Dermis microvascular lymphatic vessel endothelial cell (primary cell): ENCODE measurements at places on chromosomes 5 and 9. TPM values are rescaled to one million over a fixed set of nuclear protein-coding genes. Genes with fewer than 3 reads are reported as not detected.

The PLPPR1 gene
- not detected in 2 replicates for total RNA-seq

DNA sequence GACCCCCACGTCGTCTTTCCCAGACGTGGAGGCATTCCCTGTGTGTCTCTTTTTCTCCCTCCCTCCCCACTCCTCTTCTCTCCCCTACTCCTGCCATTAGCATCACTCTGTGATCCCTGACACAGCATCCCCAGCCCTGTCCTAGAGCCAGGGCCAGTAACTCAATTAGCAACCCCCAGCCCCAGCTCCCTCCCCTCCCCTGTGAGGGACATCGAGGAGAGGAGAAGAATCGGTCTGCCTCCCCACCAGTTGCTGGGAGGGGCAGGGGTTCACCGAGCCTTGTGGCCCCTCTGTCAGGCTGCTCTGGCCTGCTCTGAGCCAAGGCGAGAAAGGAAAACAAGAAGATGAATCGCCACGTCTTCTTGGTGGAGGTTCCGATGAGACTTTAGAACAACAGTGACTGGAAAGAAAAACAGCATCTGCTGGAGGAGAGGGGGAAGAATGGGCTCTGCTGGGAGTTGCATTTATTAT is 123.1 kb downstream of the PAPPA start:
- no peak for DNase-seq

- no peak for DNase-seq
Measured at GRCh38 chr9:111360881-111361280, 30.9 kb upstream of the OR2K2 start.

DNA sequence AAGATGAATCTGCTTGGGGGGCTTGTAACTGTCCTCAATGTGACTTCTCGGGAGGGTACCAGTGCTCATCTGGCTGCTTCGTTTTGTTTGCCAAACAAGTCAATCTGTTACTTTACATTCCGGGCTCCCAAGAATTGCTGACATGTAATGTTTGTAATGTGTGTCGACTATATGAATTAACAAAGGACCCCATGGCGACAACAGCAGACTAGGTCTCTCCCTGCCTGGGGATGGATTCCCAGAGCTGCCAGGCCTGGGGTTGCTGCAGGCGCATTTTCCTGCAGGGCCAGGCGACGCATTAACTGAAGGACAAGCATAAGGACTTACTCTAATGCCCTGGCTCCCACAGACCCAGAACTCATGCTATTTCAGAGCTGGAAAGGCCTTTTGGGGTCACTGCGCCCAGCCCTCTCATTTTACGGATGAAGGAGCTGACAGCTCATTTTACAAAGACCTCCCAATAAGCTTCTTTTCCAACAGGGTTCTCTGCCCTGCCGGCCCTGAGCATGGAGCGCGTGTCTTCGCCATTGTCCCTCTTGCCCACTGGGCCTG is 214.8 kb downstream of the TTLL11 start:
- no peak for DNase-seq

The RAB14 gene
- total RNA-seq, result 26.2 and 33.8 TPM in 2 replicates

- no peak for DNase-seq
Measured at GRCh38 chr9:29211003-29211579, 1637.8 kb upstream of the C9orf72 start.

- DNase-seq, result no peak
Measured at GRCh38 chr5:171205375-171205774, 103.7 kb upstream of the TLX3 start.

DNA sequence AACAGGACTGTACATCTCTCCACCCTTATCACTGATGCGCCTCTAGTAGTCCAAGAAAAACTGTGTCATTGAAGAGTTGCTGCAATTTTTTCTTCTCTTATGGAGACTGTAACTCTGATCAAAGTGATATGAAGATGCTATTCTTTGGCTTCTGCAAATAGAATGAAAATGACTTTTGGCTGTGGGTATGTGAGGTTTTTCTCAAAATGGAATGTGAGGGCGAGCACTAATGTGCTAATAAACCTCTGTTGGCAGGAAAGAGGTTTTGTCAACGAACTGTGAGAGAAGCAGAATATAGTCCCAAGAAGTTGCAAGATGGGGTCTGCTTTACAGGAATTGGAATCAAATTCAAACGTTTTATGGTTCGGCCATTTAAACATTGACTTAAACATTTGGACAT is 252.0 kb upstream of the GAS1 start:
- DNase-seq, result no peak

DNA sequence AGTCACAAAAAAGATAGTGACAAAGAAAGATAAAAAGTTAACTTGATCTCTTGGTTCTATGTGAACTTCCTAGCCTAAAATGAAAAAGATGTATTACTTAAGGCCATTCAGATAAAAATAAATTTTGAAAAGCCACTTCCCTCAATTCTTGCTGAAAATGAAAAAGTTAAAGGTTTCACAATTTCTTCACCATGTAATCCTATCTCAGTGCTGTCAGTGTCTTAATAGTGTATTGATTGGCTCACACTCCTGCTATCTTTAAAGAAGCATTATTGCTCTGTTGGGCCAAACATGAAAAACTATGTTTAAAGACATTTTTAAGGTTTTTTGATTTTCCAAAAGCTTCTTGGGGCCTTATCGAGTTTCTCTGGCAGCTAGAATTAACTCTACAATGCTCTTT is 18.1 kb upstream of the EGFLAM start:
- DNase-seq, result no peak

DNA sequence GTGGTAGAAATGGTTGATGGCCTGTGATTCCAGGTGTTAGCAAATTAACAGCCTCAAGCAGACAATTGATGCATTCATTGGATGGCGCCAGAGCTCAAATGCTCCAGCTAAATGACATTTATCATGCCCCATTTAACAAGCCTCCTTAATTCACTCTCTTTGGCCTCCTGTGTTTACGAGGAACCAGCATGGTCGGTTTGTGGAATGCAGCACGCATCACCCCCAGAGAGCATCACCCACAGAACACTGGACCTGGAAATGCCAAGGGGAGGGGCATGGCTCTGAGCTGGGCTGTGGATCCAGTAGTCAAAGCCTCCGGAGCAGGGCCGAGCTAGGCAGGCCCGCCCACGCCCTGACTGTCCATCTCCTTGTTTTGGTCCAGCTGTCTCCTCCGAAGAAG is 434.0 kb downstream of the GADD45G start:
- no peak for DNase-seq

- DNase-seq, result no peak
Measured at GRCh38 chr5:156322666-156323065, 4.3 kb upstream of the SGCD start.

GRCh38 chr5:68551436-68551835 is 335.9 kb downstream of the PIK3R1 start:
- DNase-seq, result no peak

DNA sequence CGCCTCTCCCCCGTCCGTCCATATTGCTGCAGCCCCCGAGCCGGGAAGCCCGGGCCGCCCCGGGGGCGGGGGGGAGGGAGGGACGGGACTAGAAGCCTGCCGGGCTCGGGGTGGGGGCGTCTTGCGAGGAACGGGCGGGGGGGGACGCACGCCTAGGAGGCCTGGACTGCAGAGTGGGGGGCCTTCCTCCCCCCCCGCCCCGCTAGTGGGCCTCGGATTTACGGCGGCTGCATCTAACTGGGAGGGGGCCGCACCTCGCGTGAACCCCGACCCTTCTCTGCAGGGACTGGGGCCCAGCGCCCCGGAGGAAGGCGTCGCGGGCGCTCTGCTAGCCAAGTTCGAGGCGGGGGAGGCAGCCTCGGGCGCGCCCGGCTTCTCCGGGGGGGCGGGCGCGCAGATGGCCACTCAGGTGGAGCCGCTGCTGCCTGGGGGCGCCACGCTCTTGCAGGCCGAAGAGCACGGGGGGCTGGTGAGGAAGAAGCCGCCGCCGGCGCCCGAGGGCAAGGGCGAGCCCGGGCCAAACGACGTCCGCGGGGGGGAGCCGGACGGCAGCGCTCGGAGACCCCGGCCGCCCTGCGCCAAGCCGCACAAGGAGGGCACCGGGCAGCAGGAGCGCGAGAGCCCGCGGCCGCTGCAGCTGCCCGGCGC is at the start of gene LARP1:
LARP1 (plus strand) TSS at position 17 of the 648 bp plus-strand sequence; CDS start at position 398, 381 bp downstream.
- no peak for DNase-seq

GRCh38 chr9:127796852-127797370 is 5.8 kb upstream of the FPGS start:
- no peak for DNase-seq

The IFNA4 gene
- total RNA-seq, result not detected in 2 replicates

DNA sequence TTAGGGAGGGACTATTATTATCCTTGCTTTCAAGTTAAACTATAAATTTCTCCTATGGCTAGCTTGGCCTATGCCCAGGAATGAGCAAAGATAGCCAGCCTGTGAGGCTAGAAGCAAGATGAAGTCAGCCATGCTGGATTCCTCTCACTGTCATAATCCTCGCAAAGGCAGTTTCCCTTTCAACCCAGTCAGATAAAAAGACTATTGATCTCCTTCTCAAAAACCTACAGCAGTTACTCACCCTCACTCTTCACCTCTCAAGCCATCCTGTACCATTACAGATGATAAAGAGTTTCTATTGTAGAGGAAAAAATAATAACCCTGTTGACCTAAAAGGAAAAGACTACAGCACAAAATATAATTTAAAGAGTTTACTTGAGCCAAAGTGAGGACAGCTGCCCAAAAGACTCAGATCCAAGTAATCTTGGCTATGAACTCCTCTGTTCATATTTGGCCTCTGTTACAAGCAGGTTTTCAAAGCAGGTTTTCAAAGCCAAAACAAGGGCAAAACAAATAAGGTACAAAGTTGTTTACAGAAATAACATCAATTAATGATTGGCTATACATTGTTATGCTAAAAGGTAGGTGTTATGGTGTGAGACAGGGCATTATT is 41.7 kb downstream of the KCNV2 start:
- no peak for DNase-seq

DNA sequence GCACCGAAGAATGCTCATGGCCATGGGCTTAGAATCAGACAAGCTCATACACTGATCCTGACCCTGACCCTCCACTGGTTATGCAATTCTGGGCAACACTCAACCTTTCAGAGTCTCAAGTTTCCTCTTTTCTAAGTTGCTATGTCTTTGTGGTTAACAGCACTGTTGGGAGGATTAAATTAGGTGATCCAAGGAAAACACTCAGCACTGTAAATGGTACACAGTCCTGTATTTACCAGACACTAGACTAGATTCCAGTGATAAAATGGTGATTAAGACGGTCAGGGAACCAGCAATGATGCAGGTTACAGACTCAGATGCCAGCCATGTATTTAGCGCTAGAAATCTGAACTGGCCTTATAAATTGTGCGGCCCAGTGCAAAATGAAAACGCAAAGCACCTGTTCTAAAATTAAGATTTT is 8.1 kb downstream of the ARL15 start:
- no peak for DNase-seq

DNA sequence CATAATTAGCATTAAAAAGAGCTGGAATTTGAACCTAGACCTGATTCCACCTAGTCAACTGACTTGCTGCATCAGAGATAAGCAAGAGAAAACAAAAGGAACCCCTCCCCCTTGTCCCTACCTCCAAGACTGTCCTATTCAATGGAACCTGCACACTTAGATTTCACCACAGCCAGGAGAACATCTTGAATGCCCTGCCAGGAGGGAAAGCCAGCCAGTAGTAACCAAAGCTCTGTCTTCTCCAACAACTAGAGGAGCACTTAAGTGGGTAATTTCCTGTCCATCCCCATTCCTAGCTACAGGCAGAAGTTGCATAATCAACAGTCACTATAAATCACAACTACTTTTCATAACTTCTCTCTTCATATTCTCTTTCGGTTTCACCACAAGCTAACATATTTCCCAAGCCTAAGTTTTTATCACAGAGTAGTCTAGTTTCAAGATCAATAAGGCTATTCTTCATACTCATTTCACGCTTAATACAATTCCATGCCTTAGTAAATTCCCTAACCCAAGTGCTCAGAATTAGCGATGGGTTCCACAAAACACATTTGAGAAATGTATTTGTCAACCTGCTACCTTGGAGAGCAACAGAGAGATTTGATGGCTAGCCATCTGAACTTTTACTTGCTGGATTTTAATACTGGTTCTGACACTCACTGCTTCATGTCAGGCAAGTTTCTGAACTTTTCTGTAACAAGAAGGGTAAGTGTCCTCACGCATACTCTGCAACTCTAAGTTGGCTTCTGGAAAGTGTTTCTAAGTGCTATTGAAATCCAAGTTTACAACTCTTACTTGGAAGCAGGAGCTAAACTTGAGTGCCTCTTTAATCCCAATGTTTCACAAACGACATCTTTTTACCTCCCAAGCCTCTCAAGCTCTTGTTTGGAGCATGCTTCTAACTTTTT is 2.0 kb downstream of the DENND1A start:
- DNase-seq, result no peak

DNA sequence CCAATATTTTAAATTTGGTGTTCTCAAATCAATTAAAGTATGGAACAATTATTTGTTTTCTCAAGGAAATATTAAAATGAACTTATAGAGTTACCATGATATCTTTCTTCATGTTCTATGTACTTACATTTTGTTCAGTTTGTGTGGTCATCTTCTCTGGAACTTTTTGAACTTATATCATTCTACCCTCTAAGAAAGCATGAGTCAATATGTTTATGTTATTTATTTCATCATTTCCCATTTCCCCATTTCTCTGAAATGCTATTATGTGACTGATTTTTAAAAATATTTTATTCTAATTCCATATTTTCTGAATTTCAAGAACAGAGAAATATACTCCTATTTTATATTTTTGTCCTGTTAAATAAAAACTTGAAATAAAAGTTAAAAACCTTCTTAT is 123.5 kb upstream of the ACOT12 start:
- DNase-seq, result no peak

- DNase-seq, result no peak
Measured at GRCh38 chr5:76771705-76772405, 47.0 kb upstream of the F2RL1 start.

The PHYHD1 gene
- total RNA-seq, result 0.26 TPM in 1 of 2 replicates, not detected in the other

DNA sequence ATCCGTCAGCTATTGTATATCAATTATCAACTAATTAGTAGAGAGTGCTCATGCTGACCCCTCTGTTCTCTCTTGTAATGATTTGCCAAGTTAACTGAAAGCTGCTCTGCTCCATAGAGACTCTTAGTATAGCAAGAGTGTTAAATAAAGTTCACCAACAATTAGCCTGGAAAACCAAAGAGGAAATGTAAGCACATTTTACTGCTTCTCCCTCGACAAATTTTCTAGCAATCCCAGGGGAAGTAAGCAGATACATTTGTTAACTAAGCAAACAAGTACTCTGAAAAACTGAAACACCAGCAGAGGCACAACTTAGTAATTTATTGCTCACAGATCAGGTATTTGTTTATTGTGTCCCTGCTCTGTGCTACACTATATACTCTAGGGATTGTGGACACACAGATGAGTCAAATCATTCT is 162.2 kb downstream of the GLIS3 start:
- DNase-seq, result no peak

DNA sequence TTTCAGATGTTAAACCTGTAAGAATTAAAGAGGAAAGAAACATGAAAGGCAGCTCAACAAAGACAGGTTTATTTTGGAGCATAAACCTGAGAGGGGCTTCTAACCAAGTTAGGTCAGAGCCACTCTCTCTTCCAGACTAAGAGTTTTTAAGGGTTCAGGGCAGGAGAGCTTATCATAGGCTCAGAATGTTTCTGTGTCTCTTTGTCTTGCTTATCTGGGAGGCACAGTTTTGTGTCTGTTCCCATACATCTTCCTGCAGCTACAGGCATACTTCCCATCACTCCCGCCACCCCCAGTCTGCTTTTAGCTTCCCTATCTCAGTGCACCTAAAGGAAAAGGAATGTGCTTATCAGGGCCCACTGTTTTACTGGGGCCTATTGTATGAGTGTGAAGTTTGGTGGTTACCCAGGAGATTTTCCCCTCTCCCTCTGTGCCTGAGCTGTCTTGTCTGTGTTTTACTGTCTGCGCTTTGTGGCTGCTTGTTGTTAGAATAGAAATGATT is 21.9 kb downstream of the CD14 start:
- DNase-seq, result no peak

The IL9 gene
- total RNA-seq, result not detected in 2 replicates

The NUP188 gene
- 35.7 and 49.9 TPM in 2 replicates for total RNA-seq

The GNA14 gene
- 4.1 and 72.2 TPM in 2 replicates for total RNA-seq

- DNase-seq, result no peak
Measured at GRCh38 chr5:68436686-68437520, 221.3 kb downstream of the PIK3R1 start.
